GM12892 (cell line): ENCODE measurements at places on chromosomes 13 and 19.
A peak's percentile ranks its signal among the peaks of the same experiment; 100 is the strongest.

- no peak for DNase-seq
Measured at GRCh38 chr13:34628209-34628682, 313.8 kb upstream of the NBEA start.

DNA sequence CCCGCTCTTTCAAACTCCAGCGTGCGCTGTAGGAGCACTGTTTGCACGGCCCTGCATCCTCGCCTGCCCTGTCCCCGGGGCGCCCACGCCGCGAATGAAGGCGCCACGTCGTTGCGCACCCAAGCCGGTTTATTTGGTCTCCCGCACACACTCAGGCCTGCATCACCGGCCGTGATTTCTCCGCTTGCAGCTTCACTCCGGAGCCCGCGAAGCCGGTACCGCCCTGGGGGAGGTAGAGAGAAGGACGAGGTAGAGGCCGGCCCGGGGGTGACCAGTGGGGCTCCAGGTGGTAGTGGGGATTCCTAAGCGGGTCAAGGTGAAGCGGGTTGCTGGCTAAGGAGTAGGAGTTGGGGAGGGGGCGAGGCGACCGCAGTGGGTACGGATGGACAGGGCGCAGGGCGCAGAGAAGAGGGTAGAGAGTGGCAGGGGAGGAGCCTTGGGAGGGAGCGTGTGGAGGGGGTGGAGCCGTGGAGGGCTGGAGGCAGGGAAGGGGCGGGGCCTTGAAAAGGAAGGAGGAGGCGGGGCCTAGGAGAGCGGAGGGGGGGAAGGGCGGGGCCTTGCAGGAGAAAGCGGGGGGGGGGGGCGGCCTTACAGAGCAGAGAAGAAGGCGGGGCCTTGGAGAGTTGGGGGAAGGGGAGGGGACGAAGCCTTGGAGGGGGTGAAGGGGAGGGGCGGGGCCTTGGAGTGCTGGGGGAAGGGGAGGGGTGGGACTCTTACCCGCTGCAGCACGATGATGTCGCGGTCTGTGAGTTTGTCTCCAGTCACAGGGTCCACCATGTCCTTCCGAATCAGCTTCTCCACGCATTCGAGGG lies 24.6 kb downstream of the NOSIP start:
- no peak for DNase-seq

DNA sequence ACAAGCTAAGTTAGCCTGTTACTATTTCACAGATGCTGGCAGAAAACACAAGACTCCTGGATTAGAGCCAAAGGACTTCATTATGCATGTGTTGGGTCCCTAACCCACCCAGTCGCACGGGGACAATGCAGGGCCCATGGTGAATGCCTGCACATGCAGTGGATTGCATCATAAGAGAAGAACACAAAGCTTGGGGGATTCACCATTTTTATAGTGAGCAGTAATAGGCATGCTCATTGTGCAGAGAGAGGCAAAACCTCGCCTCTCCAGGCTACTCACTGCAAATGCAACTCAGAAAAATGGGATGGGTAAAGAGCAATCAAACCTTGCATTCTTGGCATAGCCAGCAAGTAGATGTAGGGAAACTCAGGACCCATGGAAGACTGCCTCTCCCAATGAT lies 115.8 kb downstream of the DIAPH3 start:
- DNase-seq, result no peak

DNA sequence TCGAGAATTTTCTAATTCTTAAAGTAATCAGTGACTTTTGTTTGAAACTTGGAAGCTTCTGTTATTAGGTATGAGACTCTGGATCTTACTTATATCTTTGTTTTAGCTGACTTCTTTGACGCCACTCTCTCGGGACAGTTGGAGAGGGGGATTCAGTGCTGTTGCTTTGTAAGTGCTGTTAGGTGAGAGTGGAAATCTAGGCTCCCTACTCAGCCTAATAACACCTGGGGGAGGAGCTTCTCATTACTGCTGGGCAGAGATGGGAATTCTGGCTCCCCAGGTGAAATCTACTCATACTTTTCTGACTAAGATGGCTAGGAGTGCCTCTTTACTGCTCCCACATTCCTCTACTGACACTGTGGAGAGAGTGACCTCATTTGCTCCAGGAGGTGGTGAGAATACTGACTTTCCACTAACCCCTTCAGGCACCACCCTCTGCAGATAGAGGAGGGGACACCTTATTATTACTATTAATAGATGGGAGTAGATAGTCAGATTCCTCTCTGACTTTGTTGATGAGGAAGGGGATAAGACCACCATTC lies 324.9 kb upstream of the SPRY2 start:
- DNase-seq, result no peak

DNA sequence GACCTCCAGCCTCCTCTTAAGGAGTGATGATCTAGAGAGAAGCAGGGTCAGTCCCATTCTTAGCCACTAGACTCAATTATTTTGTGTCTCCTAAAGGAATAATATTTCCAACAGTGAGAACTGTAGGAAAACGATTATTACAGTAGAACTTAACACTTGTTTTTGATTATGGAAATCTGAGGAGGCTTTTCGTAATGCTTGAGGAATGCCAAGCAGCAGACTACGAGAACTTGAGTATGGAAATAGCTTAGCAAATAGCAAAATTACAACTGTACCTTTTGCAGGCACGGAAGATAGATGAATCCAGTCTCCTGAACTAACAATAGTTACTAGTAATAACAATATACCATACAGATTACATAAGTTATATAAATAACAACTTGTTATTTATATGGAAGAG lies 12.2 kb downstream of the BRD4 start:
- DNase-seq, result no peak

DNA sequence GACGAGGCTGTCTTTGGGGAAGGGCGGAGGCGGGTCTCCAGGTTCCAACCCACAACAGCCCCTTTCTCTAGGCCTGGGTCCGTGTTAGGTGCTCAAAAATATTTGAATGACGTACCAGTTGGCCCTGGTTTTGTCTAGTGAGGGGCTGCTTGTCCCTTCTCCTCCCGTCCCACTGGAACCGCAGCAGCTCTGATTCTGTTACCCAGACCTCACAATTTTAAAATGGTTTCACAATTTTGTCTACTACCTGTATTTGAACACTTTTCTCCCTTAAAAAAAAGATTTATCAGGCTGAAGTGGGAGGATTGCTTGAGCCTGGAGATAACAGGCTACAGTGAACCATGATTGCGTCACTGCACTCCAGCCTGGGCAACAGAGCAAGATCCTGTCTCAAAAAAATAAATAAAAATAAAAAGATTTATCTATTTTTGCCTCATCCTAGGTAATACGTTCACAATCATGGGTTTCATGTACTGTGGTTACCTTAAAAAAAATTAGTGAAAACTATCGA lies 1.3 kb upstream of the IRF2BP1 start:
- no peak for DNase-seq

- peak; percentile 13 for DNase-seq
Measured at GRCh38 chr19:38917921-38918491, 6.0 kb upstream of the CCER2 start.

- DNase-seq, result no peak
Measured at GRCh38 chr19:51691074-51691583, 2.0 kb upstream of the SPACA6 start.

- DNase-seq, result no peak
Measured at GRCh38 chr13:33318037-33318436, 32.5 kb upstream of the STARD13 start.

DNA sequence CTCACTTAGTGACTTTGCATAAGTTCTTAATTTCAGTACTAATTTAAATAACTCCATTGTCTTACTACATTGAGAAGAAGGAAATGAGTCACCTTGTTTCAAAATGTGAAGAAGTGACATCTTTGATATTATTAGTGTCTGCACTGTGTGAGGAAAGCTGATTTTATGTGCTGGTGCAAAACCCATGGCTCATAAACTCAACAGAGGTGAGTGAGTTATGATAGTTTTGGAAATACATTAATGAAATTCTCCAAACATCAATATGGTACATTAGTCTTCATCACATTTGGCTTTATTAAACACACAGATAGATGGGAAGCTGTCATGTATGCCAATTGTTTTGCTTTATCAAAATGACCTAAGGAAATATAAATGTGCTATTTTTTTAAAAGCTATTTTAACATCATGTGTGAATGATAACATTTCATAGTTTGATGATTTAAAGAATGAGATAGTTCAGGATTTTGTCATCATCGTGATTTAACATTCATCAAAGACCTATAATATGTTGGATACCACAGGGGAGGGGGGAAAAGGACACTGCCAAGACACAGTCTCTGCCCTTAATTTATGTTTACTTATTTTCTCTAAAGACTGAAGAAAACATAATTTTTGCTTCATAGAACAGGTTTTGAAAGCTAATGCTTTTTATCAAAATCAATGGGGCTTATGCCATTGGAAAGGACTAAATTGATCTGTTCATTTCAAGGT lies 902.3 kb upstream of the SLITRK1 start:
- no peak for DNase-seq

GRCh38 chr13:98026457-98026857 lies 73.0 kb downstream of the IPO5 start:
- DNase-seq, result no peak

DNA sequence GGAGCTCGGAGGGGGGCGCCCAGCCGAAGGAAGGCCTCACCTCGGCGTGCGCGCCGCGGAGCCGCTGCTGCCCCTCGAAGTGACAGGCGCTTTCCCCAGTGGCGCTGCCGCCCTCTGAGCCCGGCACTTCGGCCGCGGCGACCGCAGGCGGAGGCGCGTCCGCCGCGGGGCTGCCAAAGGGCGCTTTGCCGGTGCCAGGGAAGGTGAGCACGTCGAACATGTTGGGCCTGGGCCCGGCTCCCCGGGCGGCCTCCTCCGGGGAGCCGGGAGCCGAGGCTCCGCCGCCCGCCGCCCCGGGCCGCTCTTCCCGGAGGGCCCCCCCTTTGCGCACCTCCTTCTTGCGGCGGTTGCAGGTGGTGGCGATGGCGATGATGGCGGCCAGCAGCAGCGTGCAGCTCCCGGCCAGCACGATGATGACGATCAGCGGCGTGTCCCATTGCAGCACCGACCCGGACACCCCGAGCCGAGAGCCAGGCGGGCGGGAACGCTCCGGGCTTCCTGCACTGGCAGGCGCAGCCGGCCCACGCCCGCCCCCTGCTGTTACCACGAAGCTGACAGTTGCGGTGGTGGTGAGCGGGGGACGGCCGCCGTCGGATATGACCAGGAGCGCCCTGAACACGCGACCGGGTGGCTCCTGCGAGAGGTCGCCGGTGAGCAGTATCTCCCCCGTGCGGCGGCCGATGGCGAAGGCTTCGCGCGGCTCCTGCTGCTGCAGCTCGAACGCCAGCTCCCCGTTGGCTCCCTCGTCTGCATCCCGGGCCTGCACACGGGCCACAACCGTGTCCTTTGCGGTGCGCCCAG lies 2.5 kb downstream of the PCDH8 start:
- no peak for DNase-seq

DNA sequence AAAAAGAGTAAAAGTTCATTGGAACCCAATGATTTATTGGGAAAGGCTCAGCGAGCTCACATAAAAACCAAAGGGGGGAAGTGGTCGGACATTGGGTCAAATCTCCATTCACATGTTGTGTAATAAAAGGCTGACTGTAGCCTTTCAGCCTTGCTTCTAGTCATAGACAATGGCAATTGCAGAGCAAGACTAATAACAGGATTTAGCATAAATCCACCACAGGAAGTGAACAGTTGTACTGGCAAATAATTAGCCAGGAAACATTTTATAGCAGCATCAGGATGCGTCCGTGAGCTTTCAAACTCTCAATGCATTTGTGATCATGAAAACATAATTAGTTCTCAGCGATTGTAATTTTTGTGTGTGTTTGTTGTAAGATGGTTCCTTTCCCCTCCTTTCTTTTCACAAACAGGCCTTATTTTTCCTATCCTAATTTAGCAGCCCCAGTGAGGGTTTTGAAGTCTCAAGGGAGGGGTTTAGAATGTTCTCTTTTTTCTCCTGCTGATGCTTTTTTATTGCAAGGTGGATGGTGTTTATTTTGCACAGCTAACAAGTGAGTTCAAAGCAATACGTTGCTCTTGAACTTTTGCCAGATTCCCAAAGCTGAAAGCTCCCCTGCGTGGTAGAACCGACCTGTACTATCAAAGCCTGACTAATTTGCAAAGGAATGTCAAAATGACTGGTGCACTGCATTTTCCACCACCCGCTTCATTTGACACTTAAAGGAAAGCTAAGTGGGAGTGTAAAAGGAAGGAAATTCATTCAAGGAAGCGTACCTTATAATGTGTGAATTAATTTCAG lies 105.6 kb downstream of the SPRY2 start:
- DNase-seq, result no peak

DNA sequence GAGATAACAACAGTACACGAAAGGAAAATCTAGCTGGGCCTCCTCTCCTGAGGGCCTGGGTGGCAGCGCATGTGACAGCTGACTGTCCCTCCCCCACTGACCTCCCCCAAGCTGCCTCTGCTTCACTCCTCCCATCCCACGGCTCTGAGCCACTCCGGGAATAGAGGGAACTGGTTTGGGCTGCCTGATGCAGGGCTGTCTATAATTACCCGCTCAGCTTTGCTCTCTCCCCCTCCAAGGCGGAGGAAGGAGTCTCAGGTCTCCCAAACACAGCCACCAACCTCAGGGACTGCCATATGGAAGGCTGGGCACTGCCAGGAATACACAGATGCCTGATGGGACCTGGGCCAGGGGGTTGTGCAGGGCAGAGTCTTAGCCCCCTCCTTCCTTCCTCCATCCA lies 7.9 kb downstream of the NAPA start:
- DNase-seq, result no peak

DNA sequence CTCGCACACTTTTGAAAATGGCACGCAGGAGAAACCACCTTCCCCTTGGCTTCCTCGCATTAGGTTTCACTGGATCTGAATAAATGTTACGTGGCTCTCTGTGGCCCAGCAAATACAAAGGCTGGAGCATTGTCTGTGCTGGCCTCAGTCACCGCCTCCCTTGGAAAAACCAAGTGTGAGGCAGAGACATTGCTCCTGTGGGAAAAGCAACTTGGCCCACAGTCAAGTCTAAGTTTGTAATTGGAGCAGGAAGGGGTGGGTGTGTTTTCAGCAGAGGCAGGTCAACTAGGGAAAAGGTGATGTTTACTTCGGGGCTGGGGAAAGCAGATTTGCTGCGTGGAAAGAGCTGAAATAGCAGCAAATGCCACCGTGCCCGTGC lies 101.6 kb downstream of the IRS2 start:
- DNase-seq, result no peak

- no peak for DNase-seq
Measured at GRCh38 chr13:33079960-33080359, 63.7 kb downstream of the KL start.

- no peak for DNase-seq
Measured at GRCh38 chr13:48829536-48829935, 146.2 kb upstream of the FNDC3A start.

GRCh38 chr13:110820322-110820721 lies 94.5 kb downstream of the ANKRD10 start:
- DNase-seq, result no peak

- no peak for DNase-seq
Measured at GRCh38 chr19:44845286-44845611, 848 bp upstream of the NECTIN2 start.
